ENCODE measurements at places on chromosomes 7 and 10.

- DNase-seq = no peak
Measured at GRCh38 chr10:26804418-26805393, 56.1 kb downstream of the ABI1 start.

- DNase-seq = no peak
Measured at GRCh38 chr7:17915168-17915567, 25.1 kb downstream of the SNX13 start.

GRCh38 chr7:141433698-141434097, 117.5 kb upstream of the AGK start:
- DNase-seq = no peak

GRCh38 chr7:103499976-103500375, 54.0 kb upstream of the SLC26A5 start:
- DNase-seq = no peak

DNA sequence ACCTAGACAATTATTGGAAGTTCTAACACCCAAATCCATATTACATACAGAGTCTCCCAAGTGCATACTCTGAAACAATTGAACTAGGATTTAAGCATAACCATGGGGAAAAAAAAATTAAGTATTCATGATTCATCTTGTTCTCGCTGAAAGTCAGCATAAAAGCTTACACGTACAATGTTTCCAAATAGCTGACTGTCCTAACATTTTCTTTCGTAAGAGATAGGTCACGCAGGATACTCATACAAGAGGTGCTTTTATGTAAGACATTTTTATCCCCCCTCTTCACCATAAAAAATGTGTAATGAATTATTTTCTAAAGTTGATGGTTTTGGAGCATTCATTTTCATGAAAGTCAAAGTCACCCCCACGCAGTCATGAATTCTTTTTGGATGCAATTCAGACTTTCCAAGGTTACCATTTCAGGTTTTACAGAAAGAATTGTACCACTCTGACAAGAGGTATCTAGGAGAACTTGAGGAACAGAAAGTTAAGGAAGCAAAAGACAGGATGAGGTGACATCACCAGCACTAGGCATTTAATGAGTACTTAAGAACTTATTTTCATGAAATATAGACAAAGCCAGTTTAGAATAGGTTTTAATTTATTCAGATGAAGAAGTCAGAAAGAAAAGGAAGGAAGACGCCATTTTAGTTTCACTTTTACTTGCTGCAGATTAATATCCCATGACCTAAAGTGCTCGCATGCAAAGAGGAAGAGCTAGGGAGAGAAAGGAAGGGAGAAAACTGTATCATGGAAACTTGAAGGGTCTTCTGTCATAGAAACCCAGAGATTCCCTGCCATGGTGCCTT, 55.8 kb downstream of the TMEM26 start:
- no peak for DNase-seq

DNA sequence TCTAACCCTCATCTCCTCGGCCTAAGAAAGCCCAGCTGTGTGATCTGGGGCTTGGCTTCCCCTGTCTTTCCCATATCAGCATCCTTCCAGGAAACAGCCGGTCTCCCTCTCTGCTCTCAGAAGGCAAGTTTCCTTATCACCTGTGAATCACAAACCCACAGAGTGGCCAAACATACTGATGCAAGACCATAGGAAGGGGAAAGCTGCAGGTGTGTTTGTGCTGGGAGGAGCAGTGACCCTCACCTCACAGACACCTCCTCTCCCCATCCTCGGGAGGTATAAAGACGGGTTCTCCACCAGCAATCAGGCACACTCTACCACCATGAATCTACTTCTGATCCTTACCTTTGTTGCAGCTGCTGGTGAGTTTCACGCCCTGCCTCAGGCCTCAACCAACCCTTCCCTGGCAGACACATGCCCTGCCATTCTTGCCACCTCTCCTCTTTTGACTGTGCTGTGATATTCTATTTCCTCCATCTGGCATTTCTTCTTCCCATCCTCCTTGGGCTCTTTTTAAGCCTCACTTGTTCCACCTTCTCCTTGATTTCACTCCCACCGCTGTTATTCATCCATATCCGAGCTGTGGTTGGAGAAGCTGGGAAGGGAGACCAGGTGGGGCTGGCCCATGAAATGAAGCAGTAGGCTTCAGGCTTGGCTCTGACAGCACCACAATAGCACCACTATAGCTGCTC, at the start of gene PRSS2:
Gene PRSS2, plus strand, starts transcription at position 310 of the 692 bp plus-strand sequence. Its CDS starts 13 bp downstream, at position 323.
- DNase-seq = no peak

- DNase-seq = no peak
Measured at GRCh38 chr7:95169678-95170077, 154.7 kb downstream of the PON1 start.

DNA sequence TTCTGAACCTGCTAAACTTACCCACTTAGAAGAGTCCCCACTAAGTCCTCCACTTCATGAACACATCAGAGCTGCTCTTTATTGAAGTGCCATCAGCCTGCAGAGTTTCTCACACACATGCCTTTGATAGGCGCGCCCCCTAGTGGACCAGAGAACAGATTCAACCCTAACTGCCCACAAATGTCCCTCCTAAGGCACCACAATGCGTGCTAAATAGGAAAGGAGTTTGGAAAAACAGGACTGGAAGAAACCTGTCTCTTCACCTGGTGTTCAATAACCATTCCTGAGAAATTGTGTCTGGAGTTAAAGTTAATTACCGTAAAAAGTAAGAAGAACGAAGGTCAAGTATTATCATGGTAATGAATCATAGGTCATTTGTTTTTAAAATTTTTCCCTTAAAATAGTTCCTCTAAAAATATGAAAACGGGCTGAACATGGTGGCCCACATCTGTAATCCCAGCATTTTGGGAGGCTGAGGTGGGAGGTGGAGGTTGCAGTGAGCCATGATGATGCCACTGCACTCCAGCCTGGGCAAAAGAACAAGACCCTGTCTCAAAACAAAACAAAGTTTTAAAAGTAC, 249.7 kb downstream of the ELMO1 start:
- peak; percentile 74 for DNase-seq

DNA sequence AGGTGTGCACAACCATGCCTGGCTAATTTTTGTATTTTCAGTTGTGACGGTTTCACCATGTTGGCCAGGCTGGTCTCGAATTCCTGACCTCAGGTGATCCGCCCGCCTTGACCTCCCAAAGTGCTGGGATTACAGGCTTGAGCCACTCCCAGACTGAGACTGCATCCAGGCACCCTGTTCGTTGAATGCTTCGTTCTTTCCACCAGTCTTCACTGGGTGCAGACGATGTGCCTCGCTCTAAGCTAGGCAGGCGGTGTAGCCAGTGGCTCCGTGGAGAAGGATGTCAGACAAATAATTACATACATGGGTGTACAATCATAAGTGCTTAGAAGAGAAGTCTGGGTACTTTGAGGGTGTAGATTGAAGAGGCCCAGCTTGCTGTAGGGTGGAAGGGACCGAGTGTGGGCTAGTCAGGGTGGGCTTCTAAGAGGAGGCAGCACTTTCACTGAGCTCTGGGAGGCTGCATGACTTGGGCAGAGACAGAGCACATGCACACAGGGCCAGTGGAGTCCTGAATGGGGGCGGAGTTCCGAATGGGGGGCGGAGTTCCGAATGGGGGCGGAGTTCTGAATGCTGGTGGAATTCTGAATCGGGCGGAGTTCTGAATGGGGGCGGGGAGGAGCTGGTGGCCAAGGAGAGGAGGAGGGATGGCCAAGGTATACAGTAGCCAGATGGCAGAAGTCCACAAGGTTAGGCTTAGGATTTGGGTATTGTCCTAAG, 74.3 kb downstream of the COL26A1 start:
- no peak for DNase-seq

- no peak for DNase-seq
Measured at GRCh38 chr10:6642876-6643275, 62.8 kb upstream of the PRKCQ start.

DNA sequence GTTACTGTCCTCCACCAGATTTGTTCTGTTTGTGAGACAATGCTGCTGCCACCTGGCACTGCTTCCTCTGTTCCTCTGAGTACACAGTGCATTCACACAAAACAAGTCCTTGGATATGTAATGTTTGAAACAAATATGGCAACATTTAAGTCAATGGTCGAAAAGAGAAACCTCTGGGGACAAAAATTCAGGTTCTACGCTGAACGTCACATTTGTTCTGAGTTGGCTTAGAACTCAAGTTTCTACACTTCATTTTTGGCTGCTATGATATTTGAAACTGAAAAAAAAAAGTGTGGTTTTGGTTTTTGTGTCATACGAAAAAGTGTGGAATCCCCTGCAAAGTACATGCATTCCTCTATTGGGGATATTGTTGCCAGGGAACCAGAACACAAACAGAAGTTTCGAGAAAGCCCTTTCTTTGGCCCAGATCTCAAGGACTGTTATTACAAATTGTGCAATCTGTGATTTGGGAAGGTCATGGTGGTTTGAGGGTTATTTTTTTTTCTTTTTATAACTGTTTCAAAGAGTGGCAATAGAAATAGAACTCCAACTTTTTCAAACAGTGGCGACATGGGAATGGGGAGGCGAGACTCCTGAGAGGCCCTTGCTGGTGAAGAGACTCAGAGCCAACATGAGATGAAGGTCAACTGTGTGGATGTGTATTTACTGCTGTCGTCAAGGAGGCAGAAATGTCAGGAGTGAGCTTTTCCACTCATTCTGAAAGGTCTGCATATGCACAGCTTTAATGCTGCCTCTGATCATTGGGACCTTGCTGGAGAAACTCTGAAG, 127.5 kb downstream of the CUBN start:
- DNase-seq = no peak

DNA sequence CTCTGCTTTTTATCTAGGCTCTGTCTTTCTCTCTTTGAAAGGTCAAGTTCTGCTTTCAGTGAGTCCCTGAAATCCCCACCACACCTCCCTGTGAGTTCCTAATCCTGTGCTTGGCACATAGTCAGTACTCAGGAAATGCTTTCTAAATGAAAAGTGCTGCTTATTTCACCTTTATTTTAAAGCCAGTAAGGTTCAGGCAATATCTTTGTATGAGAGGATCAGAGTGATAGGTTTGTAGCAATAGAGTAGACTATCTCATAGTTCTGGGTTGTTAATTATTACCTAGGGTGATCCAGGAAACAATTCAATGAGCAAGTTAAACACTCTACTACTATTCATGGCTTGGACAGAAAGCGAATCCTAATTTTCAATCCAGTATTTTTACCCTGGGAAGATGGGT, 7.4 kb upstream of the LAMB1 start:
- no peak for DNase-seq

DNA sequence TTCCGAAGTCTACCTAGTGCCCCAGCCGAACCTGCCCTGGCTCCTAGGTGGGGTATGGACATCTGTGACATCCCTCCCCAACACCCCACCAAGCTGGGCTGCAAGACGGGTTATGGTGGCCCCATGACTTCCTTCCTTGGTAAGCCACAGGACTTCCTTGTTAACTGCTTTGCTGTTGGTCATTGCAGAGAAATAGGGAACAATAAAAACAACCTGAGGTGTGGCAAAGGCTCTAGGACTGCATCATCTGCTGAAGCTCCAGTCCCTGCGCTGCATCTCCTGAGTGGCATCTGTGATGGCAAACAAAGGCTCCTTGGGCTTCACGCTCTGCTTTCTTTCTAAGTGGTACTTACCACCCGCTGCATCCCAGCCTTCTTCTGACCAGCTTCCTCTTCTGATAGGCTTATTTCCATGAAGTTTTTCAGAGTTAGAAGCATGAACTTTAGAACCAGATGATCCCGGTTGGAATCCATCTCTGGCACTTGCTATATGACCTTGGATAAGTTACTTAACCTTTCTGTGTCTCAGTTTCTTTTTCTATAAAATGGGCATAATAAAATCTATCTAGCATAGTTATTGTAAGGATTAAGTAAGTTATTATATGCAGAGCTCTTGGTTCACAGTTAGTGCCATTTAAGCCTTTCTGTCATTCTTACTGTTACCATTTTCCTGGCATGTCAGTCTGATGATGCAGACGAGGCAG, 216.8 kb downstream of the RPS24 start:
- no peak for DNase-seq

DNA sequence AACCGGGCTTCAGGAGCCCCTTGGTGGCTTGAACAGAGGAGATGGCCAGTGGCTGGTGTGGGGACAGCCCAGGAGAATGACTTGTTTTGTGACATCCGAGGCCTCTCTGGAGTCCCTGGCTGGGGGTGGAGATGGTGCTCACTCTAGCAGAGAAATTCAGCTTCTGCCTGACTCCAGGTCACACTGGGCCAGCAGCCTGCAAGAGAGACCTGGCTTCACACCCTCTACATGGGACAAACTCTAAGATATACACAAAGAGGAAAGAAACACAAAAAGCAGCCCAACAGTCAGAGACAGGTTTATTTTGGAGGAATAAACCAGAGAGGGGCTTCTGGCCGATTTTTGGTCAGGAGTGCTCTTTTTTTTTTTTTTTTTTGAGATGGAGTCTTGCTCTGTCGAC, 132.8 kb downstream of the ELFN1 start:
- no peak for DNase-seq

DNA sequence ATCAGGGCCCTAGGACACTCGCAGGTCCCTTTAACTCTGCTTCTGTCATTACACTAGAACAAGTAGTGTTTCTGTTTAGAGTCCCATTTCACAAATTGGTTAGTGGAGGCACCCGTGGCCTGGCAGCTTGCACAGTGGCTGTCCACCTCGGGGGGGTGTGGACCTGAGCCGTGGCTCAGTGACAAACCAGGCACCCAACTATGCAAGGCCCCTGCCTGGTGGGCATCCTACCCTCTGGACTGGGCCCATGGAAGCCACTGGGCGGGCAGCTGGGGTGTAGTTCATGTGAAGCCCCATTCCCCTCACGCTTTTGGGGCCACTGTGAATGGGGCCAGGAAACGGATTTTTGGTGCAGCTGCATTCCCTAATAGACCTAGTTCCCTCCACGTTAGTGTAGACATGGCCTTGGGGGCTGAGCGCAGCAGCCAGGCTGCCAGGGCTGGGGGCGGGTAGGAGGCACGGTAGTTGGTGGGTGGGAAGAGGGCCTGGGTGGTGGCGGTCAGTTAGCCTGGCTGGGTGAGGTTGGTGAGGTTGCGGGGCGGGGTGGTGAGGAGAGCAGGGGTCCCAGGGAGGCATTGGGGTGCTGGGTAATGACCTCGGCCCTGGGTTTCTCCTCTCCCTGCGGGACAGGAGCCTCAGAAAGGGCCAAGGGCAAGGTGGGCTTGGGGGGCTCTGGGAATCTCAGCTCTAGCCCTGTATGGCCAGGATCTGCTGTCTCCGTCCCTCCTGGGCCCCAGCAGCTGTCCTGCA, 18.7 kb downstream of the ZNF316 start:
- no peak for DNase-seq
